Fibroblast of the aortic adventitia (primary cell): ENCODE measurements at places on chromosomes 16 and 17. TPM values are rescaled to one million over a fixed set of nuclear protein-coding genes. Genes with fewer than 3 reads are reported as not detected.

- peak; percentile 60 for DNase-seq
These were observed 27.3 kb downstream of the SLFN11 start for GRCh38 chr17:35345926-35346771.

DNA sequence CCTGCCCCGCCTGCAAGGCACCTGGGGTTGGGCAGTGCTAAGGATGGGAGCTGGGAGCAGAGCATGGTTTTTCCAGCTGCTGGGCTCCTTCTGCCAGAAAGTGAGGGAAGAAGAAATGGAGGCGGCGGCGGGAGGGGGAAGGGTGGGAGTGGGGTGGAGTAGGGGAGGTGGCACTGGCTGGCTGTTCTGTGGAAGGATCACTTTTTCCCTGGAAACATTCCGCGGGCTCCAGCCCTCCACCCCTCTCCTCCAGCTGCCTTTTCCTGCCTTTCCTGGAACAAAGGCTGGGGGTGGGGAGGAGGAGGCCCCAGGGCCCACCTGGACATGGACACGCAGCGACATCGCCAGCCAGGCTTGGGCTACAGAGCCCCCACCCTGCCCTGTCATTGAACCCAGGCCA lies 41.1 kb downstream of the CFAP20 start:
- DNase-seq, result no peak

DNA sequence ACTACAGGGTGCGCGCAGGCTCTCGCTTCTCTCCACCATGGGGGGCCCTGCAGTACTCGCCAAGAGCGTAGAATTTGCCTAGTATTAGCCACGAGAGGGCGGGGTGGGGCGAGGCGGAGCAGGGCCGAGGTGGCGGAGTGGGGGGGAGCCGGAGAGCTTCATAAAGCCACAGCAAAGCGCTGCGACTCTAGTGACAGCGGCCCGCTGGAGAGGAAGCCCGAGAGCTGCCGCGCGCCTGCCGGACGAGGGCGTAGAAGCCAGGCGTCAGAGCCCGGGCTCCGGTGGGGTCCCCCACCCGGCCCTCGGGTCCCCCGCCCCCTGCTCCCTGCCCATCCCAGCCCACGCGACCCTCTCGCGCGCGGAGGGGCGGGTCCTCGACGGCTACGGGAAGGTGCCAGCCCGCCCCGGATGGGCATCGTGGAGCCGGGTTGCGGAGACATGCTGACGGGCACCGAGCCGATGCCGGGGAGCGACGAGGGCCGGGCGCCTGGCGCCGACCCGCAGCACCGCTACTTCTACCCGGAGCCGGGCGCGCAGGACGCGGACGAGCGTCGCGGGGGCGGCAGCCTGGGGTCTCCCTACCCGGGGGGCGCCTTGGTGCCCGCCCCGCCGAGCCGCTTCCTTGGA lies at the start of gene TBX21:
TSS of gene TBX21 (plus strand) at position 190 of the 627 bp plus-strand sequence. CDS start at position 409, 219 bp downstream.
- no peak for DNase-seq

DNA sequence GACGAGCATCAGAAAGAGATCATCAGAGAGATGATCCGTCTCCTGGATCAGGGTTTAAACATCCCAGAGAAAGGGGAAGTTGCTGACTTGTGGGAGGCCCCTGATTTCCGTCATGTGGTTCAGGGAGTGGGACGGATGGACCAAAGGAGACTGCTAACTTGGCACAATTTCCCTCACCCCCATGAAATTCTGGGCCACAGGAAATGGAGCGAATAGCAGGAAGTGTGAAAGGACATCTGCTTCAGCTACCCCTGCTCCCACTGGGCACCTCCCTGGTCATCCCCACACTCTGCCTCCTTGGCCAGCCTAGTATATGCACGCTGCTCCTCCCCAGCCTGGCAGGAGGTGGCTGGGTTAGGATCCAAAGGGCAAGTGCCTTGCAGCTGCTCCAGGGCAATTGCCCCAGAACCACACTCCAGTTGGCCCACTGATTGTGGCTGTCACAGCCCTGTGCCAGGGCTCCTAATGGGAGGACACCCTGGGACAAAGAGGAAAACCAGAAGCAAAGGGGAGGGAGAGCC lies 1.3 kb downstream of the ARRB2 start:
- DNase-seq, result no peak

- DNase-seq, result no peak
These were observed 595.4 kb downstream of the MAF start for GRCh38 chr16:79005096-79005495.

Gene HID1
- 0.33 and 0.90 TPM in 2 replicates for total RNA-seq

Gene HBA2
- total RNA-seq, result not detected in 2 replicates

Gene TBC1D3E
- not detected in 2 replicates for total RNA-seq

- no peak for DNase-seq
These were observed 18.5 kb upstream of the APRT start for GRCh38 chr16:88830258-88830657.

DNA sequence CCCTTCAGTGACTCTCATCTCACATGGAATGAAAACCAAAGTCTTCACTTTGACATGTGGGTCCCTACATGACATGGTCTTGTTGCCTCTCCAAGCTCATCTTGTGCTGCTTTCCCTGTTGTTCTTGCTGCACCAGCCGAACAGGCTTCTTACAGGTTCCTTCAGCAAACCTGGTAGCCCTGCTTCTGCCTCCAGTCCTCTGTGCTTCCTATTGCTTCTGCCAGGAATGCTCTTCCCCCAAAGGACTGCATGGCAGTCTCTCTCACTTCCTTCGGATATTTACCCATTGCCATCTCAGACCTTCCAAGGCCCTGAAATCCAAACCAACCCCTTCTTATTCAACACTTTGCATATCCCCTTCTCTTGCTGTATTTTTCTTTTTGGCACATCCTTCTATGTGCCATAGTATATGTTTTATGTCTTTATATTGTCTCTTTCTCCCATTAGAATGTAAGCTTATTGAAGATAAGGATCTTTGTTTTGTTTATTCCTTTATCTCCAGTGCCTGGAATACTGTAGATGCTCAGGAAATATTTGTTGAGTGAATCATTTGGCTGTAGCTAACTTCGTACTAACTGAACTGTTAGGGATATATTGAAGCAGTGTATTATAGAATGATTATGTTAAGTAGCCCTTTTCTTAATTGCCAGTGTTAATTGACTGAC lies 57.9 kb upstream of the SLC12A3 start:
- DNase-seq, result peak; percentile 79

GRCh38 chr17:835263-835662 lies 53.1 kb downstream of the MRM3 start:
- peak; percentile 99 for DNase-seq

DNA sequence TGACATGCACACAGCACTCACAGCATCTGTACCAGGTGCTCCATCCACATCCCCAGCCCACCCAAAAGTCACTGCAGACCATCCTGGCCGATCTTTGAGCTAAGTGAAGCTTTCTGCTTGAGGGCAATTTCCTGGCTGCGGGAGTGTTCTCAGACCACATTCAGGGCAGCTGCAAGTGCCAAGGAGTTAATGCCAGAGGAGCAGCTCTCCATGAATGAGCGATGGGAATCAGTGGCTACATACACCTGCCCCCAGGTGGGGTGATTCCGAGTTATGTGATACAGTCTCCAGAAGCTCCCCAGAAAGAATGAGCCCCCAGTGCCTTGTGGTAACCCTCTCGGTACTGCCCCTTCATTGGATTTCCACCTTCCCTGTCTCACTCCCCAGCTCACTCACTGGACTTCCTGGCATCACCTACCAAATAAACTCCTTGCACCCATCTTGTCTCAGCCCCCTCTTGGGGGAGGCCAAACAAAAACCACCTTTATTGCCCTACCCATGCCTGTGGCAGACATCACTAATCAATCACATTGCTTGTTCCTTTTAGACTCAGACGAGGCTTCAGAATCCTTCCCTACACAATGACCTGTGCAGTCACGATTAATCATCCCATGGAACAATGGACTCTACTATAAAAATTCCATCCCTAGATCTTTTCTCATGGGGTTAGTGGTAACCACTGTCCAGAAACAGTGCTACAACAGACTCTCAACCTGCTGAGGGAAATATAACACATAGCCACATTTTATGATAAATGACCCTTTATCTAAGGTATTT lies 121.1 kb downstream of the IRX5 start:
- DNase-seq, result peak; percentile 9

DNA sequence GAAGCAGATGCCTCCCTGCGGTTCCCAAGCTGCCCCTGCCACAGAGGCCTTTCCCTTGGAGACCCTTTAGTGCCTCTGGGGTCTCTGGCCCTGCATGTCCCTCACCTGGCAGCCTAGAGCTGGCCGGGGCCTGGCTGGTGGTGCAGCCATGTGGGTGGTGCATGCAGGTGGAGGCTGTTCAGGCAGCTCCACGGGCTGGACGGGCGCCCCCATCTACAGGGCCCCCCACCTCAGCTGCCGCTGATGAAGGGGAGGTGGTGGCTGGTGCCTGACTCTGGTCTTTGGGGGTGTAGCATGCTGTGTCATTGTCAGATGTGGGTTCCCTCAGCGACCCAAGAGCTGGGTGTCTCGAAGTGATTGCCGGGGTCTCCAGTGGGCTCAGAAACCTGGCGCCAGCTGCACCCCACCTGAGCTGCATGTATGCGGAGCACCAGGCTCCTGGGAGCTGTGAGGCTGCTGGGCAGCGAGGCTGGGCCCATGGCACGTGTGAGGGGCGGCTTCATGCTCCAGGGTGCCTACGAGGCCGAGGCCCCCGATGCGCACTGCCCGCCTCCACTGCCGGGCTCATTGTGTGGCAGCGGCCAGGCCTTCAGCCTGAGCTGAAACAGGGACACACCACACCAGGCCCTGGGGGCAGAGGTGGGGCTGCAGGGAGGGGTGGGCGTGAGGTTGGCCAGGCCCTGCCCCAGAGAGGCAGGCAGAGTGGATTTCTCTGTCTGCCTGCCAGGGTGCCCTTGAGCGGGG lies 57.0 kb downstream of the BAIAP2 start:
- no peak for DNase-seq

Gene PDILT
- total RNA-seq, result not detected in 2 replicates

Gene CCDC154
- total RNA-seq, result 0.36 and 0.41 TPM in 2 replicates

DNA sequence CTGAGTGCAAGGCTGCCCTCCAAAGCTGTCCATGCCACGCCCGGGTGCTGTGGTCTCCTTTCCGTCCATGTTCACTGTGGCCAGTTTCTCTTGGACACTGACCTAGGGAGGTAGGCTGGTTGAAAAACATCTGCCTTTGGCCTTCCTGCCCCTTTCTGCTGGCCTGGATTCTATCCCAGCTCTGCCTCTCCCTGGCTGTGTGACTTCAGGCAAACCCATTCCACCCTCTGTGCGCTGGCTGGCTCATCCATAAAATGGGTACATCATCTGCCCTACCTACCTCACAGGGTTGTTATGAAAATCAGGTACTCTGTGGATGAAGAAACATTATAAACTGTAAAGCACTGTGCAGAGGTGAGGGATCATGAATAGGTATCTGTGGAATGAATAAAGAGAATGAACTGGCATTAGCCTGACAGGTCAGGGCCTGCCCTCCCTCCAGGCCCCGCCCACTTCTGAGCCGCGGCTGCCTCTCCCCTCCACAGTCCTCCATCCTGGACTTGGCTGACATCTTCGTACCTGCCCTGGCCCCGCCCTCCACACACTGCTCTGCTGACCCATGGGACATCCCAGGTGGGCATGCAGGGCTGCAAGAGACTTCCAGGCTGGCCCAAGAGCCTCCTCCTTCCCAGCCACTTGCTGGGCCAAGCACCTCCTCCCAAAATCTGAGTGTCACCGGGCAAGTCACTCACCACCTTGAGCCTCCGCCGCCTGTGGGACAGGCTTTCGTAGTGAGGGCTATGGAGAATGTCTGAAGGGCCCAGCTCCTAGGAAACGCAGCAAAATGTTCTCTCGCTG lies 7.0 kb upstream of the SPATA20 start:
- no peak for DNase-seq

GRCh38 chr17:17540935-17541639 lies 44.9 kb upstream of the RASD1 start:
- DNase-seq, result no peak

DNA sequence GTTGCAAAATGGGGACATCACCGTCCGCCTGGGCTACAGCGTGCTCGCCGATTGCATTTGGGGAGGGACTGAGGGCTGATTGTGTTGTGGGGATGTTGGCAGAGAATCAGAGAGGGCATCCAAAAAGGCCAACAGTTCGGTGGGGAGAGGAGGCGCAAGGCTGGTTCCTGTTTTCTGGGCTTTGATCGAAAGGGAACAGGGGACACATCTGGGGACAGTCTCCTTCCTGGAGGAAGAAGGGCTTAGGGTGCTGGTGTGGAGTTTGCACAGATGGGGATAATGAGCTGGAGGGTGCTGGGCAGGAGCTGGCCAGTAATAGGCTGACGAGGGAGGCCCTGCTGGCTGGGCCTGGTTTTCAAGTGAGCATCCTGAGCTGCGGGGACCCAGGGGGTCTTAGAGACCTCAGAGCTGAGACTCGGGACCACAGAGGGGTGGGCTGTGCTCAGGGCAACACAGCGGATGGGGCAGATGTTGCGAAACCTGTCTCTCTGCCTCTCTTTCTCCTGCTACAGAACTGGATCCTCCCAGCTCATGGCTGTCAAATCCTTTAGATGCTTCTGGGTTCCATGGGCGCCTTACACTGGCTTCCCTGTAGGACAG lies 288.7 kb downstream of the SEC14L1 start:
- no peak for DNase-seq

GRCh38 chr16:30895627-30896260 lies 670 bp upstream of the CTF1 start:
- peak; percentile 13 for DNase-seq

DNA sequence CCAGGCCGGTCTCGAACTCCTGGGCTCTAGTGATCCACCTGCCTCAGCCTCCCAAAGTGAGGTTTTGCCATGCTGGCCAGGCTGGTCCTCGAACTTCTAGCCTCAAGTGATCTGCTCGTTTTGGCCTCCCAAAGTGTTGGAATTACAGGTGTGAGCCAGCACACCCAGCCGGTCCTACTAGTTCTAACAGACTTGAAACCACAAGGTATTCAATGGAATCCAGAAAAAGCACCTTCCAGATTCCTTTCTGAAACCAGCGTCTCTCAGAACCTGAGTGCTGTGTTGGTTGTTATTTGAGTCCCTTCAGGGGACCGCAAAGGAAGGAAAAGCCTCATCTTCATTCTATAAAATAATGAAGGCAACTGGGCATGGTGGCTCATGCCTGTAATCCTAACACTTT lies 4.1 kb downstream of the KRABD2 start:
- DNase-seq, result no peak

Gene WFIKKN1
- 0.18 and 0.25 TPM in 2 replicates for total RNA-seq
